Muscle of back (tissue), 13 donors: ENCODE measurements at places on chromosomes 1 and 21.

DNA sequence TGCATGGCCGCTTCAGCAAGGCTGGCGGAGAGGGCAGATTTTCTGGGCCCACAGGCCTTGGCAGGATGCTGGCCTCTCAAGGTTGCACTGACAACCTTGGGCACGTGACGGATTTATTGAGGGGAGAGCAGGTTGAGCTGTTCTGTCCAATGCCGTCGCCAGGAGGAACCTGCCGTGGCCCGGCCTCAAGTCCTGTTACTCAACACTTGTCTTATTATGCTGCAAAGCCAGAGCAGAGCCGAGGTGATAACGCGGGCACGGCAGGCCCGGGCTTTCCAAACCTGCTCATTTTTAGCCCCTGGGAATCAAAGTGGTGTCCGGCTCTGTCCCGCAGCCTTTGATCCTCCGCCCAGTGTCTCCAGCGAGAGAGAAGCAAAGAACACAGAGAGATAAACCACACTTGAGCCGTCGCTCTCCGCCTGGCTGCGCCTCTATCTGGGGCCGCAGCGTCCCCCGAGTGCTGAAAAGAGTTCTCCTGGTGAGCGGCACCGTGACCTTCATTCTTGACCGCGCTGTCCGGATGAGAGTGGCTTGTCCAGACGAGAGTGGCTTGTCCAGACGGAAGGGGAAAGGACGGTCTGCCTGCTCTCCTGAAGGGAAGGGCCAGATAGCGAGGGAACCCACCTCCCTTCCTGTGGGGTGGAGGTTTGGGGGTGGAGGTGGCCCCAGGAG is 162.3 kb upstream of the ARHGEF16 start:
- no peak for DNase-seq

GRCh38 chr1:109928591-109929111 is 18.0 kb downstream of the CSF1 start:
- no peak for DNase-seq

DNA sequence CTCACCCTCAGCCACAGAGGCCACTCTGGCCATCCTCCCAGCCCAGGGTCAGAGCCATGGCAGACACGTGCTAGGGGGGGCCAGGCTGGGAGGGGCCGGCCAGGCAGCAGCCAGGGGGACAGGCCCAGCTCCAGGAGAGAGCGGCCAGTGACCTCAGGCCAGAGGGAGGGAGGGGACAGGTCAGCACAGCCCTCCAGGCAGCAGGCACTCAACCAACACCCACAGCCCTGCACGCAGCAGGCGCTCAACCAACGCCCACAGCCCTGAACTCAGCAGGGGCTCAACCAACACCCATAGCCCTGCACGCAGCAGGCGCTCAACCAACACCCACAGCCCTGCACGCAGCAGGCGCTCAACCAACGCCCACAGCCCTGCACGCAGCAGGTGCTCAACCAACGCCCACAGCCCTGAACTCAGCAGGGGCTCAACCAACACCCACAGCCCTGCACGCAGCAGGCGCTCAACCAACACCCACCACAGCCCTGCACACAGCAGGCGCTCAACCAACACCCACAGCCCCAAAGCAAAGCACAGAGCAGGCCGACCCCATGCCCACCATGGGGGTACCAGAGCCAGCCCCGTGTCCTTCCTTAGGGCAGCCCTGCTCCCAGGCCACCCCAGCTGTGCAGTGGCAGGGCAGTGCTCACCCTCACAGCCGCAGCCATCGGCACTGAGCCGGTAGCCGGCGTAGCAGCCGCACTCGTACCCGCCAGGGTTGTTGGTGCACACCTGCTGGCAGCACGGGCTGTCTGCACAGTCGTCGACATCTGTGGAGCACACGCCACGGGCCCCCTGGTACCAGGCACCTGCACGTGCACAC is 55.9 kb downstream of the ARHGEF16 start:
- DNase-seq = no peak

GRCh38 chr1:1889847-1890505 is 911 bp downstream of the GNB1 start:
- DNase-seq = peak; percentile 51

DNA sequence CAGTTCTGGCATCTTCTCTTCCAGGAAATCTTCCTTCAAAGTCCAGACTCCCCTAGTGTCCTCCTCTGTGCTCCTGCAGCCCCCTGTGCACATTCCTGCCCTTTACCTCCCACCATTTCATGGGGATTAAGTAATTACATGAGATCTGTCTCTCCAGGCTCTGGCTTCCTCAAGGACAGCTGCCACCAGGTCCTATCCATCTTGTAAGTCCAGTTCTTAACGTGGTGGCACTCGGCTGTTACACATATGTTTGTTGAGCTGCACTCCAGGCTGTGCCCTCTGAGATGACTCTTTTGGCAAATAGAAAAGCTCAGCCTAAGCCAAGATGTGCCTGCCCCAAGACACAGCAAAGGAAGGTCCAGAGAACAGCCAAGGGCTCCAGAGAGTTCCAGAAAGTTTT is 57.4 kb upstream of the CAMK1G start:
- DNase-seq = no peak

DNA sequence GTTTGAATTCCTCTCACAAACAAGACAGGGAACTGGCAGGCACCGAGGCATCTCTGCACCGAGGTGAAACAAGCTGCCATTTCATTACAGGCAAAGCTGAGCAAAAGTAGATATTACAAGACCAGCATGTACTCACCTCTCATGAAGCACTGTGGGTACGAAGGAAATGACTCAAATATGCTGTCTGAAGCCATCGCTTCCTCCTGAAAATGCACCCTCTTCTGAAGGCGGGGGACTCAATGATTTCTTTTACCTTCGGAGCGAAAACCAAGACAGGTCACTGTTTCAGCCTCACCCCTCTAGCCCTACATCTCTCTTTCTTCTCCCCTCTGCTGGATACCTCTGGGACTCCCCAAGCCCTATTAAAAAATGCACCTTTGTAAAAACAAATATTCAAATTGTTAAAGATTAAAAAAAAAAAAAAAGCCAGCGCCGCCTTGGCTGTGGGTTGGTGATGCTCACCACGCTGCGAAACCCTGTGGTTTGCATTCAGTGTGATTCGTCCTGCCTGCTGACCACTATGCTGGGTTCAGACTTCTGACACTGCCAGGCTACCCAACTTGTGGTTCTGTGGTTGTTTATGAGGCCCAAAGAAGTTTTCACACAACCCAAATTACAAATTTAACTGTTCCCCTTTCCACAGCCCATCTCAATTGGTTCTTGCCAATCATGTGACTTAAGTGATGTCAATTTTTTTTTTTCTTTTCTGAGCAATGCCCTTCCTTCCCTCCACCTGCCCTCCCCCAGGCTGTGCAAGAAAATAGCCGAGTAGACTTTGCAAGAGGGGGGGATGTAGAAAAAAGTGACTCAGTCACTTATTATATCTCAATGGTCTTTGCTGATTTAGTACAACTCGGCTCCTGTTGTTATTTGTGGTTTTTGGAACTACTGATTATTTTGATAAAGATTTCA is at the start of gene RUNX1:
TSS of gene RUNX1 (minus strand) at position 597 of the 912 bp plus-strand sequence.
- DNase-seq = peak; percentile 30

DNA sequence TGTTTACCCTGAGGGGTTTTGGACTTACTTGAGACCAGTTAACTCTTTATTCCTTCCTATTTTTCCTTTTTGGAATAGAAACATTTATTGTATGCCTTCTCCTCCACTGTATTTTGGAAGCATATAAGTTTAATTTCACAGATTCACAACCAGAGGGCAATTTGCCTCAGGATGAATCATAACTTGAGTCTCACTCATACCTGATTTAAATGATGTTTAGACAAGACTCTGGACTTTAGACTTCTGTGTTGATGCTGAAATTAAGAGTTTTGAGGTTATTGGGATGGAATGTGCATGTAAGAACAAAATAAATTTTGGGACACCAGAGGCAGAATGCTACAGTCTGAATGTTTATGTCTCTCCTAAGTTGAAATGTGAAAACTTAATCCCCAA is 7.1 kb upstream of the ADAM30 start:
- no peak for DNase-seq

DNA sequence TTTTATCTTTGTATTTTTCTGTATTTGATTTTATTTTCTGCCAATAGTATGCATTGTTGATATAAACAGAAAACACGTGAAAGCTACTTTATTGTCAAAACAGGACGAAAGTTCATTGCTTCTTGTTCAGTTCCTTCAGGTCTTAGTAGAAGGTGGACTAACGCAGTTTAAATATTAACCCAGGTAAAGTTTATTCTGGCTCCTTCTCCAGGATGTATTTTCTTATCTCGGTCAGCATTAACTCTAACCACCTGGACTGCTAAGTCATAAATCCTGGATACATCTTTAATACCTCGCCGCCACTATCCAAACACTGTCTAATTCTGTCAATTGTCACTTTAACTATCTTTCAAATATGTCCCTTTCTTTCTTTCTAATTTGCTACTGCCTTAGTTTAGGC is 5.7 kb upstream of the SOAT1 start:
- no peak for DNase-seq
